ENCODE measurements at places on chromosomes 3 and 15.

DNA sequence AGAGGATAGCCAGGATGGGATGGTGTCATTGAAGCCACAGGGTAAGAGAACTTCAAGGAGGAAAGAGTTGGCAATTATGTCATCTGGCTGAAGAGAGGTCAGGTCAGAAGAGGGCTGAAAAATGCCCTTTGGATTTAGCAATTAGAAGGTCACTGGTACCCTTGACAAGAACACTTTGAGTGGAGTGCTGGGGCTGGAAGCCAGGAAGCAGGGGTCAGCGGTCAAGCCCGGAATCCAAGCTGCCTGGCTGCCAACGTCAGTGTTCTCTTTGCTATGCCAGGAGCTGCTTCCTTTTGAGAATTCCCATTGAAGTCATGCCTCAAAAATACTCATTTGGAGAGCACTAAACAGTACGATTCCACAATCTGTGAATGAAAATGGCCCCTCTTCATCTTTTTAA is 386.5 kb downstream of the SHQ1 start:
- no peak for DNase-seq

GRCh38 chr3:125052624-125053303 is 3.0 kb downstream of the HEG1 start:
- DNase-seq = no peak

GRCh38 chr3:188854772-188855149 is 317.0 kb upstream of the TPRG1 start:
- DNase-seq = no peak

- DNase-seq = no peak
Observed at GRCh38 chr3:49900491-49901153, 3.1 kb downstream of the MST1R start.

DNA sequence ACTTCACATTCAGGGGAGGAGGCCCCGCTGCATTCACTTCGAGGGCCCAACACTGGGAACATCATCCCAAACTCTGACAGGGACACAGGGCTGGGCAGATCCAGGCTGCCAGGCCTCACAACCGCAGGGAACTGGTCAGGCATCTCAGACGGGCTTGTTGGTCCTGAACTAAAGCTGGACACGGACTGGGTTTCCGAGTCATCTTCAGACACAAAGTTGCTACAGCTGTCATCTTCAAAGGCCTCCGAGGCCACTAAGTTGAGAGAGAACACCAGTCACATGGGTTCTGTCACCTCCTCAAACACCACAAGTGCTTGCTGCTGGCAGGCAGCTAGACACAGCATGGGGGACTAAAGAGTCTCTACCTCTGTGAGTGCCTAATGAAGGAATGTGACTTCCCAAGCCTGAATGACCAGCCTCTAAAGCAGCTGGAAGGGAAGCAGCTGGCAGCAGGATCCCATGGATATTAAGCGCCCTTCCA is 50.9 kb downstream of the CAPN7 start:
- no peak for DNase-seq

DNA sequence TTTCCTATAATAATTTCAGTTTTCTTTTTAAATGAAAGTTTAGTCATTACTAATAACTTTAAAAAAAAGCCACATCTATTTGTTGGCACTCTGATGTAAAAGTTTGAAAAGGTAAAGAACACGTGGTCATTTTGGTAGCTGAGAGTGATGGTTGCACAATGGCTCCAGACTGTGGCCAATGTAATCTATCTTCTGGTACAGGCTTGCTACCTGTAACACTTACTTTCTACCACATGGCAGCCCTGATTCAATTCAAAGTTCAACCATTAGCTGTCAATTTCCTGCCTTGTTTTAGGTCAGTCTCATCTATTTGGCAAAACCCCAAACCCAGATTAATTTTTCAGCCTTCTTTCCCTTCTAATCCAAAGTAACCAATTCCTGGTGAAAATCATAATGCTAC is 126.1 kb downstream of the TUSC7 start:
- DNase-seq = no peak

DNA sequence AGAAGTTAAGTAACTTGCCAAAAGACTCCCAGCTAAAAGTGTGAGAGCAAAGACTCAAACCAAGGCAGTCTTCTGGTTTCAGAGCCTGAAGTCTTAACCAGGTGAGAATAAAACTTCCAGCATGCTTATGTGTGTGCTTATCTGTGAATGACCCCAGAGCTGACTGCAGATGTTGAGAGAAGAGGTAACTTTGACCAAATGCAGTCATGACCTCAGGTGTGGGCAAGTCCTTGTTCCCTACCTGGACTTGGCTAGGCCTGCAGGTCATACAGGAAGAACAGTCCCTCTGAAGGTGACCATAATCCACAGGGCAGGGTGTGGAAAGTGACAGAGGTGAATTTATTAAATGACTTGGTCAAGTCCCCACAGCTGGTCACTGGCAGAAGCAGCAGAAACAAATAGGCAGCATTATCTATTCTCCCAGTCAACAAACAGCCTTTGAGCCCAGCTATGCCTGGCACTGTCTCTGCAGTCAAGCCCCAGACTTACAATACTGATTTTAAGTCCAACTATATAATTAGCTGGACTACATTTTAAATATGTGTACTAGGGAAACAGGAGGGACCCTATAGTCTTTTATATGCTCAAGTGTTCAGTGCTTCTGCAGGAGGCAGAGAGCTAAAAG is 3.0 kb upstream of the CPEB1 start:
- DNase-seq = no peak

- DNase-seq = no peak
Observed at GRCh38 chr3:41794748-41795589, 166.9 kb downstream of the ULK4 start.

DNA sequence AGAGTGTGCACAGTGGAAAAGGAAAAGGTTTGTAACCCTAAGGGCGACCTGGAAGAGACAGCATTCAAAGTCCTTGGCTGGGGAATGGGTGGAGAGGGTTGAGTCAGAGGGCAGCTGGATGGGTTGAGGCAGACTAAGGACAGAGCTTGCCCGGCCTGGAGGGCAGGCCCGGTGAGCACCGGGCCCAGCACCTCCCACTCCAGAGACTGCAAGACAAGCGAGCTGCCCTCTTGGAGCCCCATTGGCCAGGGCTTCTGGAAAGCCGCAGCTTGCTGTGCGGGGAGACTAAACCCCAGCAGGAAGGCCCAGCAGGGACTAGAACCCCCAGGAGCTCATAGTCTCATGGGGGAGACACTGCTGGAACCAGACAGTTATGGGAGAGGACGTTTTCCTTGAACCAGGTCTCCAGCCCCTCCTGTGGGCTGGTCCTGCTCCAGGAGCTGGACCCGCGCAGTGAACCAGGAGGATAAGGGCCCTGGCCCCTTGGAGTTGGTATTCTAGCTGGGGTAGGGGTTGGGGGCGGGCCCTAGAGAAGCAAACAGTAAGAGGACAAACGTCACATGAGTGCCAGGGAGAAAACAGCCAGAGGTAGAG is 59.1 kb downstream of the RGMA start:
- DNase-seq = no peak

- DNase-seq = peak; percentile 20
Observed at GRCh38 chr3:23762759-23763477, 42.8 kb upstream of the UBE2E1 start.

DNA sequence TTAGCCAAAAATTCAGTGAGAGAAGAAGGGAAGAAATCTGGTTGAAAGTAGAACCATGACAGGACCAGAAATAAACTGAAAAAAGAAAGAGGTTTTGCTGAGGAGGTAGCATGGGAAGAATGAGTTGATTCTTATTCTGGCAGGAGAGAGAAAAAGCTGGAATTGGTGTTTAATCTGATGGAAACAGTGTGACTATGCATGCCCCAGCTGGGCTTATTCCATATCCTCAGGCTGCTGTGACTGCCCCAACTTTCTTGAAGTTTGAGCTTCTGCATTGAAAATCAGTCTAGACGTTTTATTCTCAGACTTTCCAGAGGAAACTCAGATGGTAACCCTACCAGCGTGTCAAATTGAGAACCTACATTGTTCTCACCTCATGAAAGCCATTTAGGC is 352.5 kb upstream of the DCBLD2 start:
- DNase-seq = no peak

DNA sequence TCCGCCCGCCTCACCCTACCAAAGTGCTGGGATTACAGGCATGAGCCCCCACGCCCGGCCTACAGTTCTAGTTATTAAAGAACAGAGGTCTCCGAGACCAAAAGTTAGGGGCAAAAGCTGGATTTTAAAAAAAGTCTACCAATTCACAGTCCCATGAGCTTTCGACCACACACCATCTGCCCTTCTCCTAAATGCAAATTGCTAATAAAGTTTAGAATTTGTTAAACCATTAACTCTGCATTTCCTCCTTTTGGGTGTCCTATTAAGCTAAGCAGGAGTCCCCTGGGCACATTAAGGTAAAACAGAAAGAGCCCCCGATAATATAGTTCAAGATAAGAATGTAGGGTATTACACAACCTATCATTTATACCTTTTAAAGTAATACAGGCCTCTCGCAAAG is 322.7 kb downstream of the FOXP1 start:
- DNase-seq = no peak

DNA sequence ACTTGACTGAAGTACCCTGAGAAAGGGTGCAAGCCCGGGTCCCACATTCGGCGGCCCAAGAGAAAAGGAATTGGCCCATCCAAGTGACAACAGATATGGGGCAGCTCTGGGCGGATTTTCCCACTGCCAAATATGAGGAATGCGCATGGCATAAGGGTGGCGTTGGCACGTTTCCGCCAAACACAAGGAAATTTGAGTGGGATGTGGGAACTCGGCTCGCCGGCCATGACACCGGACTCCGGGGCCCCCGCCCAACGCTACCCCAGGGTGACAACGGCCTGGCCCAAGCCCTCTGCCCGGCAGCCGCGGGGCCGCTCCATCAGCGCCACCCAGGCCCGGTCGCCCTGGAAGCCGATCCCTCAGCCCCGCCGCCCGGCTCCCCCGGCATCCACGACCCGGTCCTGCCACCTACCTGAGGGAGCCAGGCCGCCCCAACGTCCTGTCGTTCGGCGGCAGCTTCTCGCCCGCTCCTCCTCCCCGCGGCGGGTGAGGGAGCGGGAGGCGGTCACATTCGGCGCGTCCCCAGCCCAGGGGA is 449 bp downstream of the RAF1 start:
- DNase-seq = no peak

GRCh38 chr3:124210899-124211298 is 219.0 kb upstream of the ROPN1 start:
- DNase-seq = no peak

GRCh38 chr3:153980252-153980590 is 141.0 kb upstream of the ARHGEF26 start:
- DNase-seq = no peak

- no peak for DNase-seq
Observed at GRCh38 chr3:156373095-156373494, 181.8 kb downstream of the SSR3 start.

DNA sequence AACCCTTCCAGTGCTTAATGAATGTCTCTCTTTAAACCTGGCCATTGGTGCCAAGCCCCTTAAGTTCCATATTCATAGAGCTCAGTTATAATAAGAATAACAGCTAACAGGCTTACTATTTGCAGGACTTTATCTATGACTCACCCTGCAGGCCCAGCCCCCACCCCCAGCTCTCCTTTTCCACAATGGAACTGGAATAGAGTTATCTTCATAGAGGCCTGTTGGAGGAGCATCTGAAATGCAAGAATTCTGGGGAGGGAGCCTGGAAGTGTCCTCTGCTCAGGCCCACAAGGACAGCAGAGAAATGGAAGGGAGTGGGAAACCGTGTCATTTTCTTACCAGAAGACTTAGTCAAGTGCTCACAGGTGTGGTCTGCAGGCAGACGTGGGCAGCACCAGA is 52.8 kb downstream of the SEMA5B start:
- no peak for DNase-seq

DNA sequence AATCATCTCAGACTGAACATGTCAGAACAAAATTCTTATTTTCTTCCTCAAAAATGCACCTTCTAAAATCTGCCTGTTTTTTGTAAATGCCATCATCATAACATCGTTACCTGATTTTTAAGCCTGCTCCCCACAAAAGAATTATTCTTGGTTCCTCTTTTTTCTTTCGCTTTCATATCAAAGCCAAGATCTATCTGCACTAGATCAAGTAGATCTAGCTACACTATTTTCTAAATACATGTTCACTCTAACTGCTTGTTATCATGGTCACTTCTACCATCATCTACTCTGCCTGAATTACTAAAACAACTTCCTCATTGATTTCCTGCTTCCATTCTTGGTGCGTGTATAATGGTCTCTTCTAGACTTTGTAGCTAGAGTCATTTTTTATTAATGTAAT is 217.7 kb downstream of the ARPP21 start:
- DNase-seq = peak; percentile 3

DNA sequence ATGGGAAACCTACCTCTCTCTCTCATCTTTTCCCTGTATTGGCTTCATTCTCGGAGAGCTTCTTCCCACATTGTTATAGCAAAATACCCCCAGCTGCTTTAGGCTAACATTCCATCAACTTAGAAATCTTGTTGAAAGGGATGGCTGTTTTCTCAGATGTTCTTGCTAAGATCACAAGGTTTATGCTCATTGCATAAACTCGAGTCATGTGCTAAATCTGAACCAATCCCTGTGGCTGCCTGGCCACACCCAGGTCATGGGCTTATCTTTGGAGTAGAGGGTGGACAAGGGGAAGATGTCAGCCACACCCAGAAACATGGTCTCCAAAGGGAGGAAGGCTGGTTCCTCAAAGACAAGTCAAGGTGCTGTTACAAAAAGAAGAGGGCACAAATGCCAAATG is 150.6 kb upstream of the UMPS start:
- DNase-seq = no peak

- DNase-seq = peak; percentile 8
Observed at GRCh38 chr3:4633078-4634004, 140.2 kb downstream of the ITPR1 start.

- DNase-seq = no peak
Observed at GRCh38 chr15:33068007-33068481, 126.5 kb downstream of the FMN1 start.

DNA sequence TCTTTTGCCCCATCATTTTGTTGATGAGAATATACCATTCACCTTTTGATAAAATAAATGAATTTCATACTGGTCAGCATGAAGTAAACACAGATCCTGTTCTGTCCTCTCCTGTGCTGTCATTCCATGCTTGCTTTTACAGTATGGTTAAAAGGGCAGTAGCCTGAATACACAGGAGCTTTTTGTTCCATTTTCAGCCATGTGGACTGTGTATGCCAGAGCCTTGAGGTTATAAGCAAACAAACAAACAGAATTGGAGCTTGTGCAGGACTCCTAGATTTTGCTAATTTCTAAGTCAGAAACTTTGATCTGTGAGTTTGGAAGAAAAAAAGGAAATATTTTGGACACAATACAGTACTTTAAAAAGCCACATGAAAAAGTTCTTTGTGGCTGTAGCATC is 91.9 kb downstream of the LRRC28 start:
- DNase-seq = no peak

- no peak for DNase-seq
Observed at GRCh38 chr15:96338074-96338765, 7.7 kb downstream of the NR2F2 start.

All from GM06990 (cell line).